ENCODE measurements at places on chromosomes 6 and 20.

- DNase-seq = no peak
Measured at GRCh38 chr6:137853569-137854213, 13.4 kb upstream of the TNFAIP3 start.

- no peak for DNase-seq
Measured at GRCh38 chr6:120805276-120805675, 529.0 kb downstream of the TBC1D32 start.

- DNase-seq = no peak
Measured at GRCh38 chr20:51767867-51768758, at the start of gene ATP9A. Gene ATP9A (minus strand): TSS chr20:51768390. CDS start chr20:51768369, 21 bp downstream.

GRCh38 chr20:4962241-4962855 lies 39.0 kb downstream of the SLC23A2 start:
- no peak for DNase-seq
